ENCODE measurements at places on chromosomes 7 and 10.

GRCh38 chr10:132185601-132186487 is 904 bp upstream of the DPYSL4 start:
- peak; percentile 54 for DNase-seq

GRCh38 chr7:108454674-108455550 is 1.3 kb downstream of the NRCAM start:
- peak; percentile 44 for DNase-seq

GRCh38 chr10:25064401-25064800 is 48.0 kb downstream of the THNSL1 start:
- no peak for DNase-seq

GRCh38 chr10:12109286-12109685 is 20.2 kb upstream of the SEC61A2 start:
- no peak for DNase-seq

DNA sequence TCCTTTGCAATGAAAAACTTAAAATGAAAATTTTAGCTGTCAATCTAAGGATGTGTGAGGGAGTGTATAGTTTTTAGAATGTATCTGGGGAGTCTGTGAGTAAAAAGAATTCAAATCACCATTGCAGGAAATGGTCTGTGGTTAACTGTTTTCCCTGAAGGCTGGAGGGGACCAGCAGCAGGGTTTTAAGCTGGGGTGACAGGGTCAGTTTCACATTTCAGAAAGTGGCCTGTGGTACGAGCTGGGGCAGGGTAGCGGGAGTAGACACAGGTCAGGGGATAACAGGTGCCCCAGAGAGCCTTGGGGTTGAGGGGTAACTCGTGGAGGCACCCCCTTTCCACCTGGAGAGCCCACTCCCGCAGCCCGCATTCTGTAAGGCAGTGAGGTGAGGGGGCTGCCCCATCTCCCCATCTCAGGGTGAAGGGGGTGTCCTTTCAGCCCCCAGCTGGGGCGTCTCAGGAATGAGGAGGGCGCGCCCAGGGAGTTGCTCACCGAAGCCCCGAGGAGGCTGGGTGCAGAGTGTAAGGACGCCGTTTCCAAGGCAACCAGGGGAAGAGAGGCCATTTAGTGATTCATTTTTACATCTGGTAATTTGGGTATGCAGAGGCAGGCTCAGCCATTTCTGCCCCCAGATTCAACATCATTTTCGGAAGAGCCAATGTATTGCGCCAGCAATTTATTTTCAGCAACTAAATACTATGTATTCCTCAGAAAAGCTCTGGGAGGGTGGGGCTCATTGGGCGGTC is 168.9 kb downstream of the SLIT1 start:
- no peak for DNase-seq

DNA sequence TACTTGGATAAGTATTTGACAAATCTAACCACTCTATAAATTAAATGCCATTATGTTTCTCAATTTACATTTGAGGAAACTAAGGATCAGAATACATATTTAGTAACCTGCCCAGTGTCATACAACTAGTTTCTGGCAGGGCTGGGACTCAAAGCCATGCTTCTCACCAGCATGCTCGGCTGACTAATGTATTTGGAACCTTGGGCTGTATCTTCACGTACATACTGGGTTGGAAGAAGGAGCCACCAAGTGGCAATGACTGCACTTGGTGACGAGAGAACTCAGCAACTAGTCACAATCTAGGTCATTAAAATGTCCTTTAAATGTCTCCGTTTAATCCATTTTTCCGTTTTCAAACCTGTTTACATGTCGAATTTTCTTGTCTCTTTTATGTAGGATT is 42.9 kb downstream of the CHRM2 start:
- DNase-seq: no peak

DNA sequence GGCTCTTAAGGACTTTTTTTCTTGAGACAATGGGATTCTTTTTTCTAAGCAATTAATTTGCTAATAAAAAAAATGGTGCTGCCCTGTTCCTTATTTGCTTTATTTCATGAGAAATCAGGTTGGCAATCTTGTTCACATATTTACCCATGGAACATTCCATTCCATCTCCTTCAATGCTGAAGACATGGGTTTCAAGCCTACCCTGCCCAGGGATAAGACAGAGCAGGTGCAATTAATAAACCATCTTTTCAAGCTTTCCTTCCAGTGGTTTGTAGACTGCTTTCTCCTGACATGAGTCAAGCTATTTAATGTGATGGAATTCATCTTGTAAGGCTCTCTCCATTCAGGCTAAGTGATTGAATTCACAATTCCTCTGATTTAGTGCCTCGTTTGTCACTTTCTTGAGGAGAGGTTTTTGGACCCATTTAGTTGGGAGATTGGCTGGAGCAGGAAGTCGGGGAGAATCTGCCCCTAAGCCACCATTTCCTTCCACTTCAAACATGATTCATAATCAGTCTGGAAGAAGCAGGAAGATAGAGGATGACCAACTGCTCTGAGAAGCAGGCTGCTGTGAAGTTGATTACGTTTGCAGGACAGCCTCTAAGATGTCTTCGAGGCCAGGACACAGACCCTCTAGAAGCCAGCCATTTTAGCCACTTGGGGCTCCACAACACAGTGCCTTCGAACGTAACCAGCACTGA is 552.4 kb upstream of the GALNT17 start:
- DNase-seq: no peak

DNA sequence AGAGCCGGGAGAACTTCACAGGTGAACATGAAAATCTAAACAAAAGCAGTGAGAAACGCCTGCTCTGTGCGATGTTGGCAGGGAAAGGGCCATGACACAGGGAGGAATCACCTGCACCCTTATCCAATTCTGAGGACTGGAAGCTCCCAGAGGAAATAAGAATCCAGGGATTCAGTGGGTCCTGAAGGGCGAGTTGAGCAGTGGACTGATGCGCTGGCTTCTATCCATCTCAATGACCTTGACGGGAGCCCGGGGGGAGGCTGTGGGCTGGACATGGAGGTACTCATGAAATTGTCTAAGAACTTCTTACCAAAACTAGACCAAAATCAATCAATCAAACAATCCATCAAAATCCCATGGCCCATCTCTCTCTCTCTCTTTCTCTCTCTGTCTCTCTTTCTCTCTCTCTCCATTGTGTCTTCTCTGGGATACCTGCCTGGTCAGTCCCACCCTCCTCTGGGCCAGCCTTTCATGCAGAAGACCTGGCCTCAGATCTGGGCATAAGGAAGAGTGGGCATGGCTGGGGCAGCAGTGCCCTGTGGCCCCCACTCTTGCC is 7.2 kb downstream of the CPXM2 start:
- DNase-seq: no peak

DNA sequence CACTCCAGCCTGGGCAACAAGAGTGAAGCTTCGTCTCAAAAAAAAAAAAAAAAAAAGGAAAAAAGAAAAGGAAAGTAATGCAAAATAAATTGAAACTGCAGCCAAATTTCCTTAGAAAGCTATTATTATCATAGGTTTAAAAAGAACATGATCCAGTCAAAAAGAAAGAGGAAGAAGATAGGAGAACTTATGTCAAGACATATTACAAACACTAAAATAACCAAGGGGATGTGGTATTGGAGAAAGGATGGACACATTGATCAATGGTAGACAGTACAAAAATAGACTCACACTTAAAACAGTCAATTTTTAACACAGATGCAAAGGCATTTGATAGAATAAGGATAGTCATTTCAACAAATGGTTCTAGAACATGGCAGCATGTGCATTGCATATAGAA is 27.3 kb upstream of the PFKP start:
- DNase-seq: no peak

DNA sequence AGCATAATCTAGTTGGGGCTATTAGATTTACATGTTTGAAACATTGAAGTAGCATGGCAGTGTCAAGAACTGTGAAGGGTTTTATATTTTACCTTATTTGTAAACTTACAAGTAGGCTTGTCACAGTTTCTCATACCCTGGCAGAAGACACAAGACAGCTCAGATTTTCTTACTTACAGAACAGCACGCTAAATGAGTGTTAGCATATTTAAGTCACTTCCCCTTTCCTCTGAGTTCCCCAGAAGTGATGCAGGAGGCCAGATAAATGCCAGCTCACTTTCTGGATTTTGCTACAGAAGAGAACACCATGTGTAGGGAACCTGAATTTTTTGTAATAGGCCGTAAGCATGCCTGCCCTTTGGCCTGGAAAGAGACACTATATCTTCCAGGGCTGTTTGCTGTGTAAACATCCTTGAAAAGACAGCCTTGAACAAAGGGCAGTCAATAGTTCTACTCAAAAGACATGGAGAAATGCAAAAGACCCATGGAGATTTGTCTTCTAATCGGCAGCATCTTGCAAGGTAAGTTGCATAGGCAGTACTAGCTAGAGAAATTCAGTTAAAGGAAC is 279.1 kb downstream of the PHF14 start:
- no peak for DNase-seq

GRCh38 chr10:96987842-96988175 is 155.7 kb downstream of the LCOR start:
- no peak for DNase-seq

DNA sequence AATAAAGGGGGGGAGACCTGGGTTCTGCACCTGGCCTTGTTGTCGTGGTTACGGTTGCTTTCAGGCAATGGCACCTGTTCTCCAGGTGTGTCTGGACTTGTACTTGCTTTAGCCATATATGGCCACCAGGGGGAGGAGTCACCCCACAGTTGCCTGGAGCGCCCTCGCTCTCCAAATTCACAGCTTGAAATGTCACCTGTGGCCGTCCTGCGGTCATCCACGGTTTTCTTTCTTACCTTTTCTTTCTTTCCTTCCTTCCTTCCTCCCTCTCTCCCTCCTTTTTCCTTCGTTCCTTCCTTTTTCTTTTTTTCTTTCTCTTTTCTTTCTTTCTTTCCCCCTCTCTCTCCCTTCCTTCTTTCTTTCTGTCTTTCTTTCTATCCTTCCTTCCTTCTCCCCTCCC is 157.2 kb upstream of the ZNF92 start:
- peak; percentile 42 for DNase-seq

DNA sequence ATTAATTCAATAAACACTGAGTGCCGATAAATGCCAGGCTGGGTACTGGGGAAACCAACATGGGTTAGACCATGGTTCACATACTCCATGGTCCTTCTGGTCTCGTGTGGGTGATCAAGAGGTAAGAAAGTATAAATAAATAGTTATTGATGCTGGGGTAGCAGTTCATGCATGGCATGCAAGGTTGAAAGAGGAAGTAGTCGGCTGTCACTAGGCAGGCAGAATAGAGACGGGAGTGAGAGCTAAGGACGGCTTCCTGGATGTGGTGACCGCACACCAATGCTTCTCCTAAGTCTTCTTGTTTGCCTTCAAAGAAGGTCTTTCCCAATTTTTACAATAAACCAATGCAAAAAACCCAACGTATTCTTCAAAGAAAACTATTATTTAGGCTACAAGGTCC is 208.6 kb downstream of the ADAM12 start:
- DNase-seq: no peak

GRCh38 chr7:131106681-131107336 is 220.9 kb upstream of the MKLN1 start:
- DNase-seq: no peak

- peak; percentile 41 for DNase-seq
Measured at GRCh38 chr10:32981760-32982159, 23.7 kb upstream of the ITGB1 start.

GRCh38 chr10:101818872-101819633 is 809 bp upstream of the OGA start:
- no peak for DNase-seq

DNA sequence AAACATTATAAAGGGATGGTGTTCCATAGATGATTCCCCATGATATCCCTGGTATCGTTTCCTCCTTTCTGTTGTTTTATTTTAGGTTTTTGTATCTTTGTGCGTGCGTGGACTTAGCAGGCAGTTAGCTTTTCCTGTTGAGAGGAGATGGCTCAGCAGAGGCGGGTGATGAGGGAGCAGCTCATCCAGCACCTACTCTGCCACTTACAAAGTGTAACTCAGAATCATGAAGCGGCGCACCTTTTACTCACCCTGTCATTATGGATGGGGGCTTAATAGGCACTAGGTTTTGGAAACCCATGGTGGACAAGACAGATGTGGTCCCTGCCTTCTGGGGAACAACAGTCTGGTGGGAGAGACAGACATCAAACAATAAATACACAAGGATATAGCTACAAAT is 17.1 kb downstream of the FAM241B start:
- peak; percentile 8 for DNase-seq

GRCh38 chr7:14505906-14506305 is 396.6 kb downstream of the DGKB start:
- DNase-seq: no peak

DNA sequence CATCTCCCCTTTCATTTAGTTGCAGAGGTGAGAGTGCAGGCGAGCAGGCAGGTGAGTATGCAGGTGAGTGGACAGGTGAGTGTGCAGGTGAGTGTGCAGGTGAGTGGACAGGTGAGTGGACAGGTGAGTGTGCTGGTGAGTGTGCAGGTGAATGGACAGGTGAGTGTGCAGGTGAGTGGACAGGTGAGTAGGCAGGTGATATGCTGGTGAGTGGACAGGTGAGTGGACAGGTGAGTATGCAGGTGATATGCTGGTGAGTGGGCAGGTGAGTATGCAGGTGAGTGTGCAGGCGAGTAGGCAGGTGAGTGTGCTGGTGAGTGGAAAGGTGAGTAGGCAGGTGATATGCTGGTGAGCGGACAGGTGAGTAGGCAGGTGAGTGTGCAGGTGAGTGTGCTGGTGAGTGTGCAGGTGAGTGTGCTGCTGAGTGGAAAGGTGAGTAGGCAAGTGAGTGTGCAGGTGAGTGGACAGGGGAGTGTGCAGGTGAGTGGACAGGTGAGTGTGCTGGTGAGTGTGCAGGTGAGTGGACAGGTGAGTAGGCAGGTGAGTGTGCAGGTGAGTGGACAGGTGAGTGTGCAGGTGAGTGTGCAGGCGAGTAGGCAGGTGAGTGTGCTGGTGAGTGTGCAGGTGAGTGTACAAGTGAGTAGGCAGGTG is 165.6 kb downstream of the ADARB2 start:
- no peak for DNase-seq

GRCh38 chr10:103640436-103641181 is 147.1 kb downstream of the NEURL1 start:
- DNase-seq: no peak

GRCh38 chr7:140027858-140028257 is 34.9 kb downstream of the PARP12 start:
- no peak for DNase-seq

GRCh38 chr7:47953822-47954221 is 5.6 kb upstream of the PKD1L1 start:
- DNase-seq: no peak

- DNase-seq: no peak
Measured at GRCh38 chr10:29446327-29446726, 157.5 kb downstream of the LYZL1 start.

DNA sequence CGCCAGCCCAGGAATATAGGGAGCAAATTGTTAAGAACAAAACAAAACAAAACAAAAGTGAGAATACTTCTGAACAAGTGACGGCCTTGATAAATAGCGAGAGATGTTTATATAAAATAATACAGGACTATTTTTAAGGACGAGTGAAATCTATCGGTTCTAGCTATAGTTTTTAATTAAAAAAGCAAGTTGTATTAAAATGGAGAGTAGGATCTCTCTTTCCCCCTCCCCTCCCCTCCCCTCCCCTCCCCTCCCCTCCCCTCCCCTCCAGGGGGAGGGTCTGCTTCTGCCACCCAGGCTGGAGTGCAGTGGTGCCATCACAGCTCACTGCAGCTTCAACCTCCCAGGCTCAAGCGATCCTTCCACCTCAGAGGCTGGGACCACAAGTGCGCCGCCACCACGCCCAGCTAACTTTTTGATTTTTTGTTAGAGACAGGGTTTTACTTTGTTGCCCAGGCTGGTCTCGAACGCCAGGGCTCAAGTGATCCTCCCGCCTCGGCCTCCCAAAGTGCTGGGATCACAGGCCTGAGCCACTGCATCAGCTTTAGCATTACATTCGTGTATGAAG is 440 bp upstream of the TCAF1 start:
- peak; percentile 16 for DNase-seq

Measured in right hindlimb (tissue), 1 donor.